ENCODE measurements at places on chromosomes 1 and 21.

DNA sequence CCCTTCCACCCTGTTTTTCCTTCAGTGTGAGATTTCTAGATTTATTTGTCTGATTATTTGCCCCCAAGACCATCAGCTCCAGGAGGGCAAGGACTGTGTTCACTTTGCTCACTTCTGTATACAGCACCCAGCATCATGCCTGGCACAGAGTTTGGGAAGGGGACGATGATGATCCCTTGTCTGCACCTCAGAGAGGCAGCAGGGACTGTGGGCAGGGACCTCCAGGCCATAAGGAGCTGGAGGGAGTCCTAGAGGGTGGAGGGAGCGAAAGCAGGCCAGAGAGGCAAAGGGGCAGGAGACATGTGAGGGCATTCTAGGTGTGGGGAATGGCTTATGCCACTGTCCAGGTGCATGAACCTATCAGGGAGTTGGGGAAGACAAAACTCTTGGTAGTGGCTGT, 32.8 kb downstream of the H3-3A start:
- no peak for DNase-seq

- no peak for DNase-seq
Observed at GRCh38 chr1:90795431-90795830, 78.3 kb upstream of the BARHL2 start.

GRCh38 chr1:226748306-226748705, 9.2 kb upstream of the ITPKB start:
- DNase-seq, result no peak

DNA sequence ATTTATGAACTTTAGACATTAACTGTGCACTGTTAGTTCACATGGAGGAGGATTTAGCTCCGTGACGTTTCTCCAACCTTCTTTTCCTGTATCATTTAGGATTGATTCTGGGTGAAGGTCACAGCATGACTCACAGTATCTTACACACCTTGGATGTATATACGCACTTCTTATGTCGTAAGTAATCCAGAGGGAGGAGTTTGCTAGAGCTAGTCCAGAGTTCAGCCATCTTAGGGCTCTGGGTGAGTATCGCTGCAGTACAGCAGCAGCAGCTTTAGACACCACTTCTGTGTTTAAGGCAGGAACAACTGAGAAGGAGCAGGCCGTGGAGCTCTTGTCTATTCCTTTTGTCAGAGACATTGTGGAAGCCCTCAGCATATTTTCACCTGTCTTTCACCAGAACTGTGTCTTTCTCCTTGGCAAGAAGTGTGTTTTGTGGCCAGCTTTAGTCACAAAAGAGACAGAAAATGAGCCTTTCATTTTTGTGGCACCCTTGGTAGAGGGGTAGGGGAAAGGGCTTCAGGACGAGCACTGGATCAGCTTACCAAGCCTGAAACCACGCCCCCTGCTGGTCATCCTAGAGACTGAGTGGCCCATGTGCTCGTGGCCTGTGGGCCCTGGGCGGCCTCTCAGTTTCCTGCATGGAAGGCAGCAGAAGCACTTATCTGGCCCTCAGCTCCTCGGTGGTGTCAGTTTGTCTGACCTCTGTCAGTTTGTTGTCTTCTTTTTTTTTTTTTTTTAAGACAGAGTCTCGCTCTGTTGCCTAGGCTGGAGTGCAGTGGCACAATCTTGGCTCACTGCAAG, 64.0 kb downstream of the ADARB1 start:
- peak; percentile 57 for DNase-seq

GRCh38 chr1:180572760-180573159, 14.0 kb downstream of the OVAAL start:
- DNase-seq, result no peak

GRCh38 chr1:214638459-214638807, 35.4 kb downstream of the CENPF start:
- no peak for DNase-seq

GRCh38 chr1:118494998-118495397, 310.0 kb upstream of the SPAG17 start:
- no peak for DNase-seq

GRCh38 chr1:161905269-161905884, 118.3 kb downstream of the OLFML2B start:
- no peak for DNase-seq

DNA sequence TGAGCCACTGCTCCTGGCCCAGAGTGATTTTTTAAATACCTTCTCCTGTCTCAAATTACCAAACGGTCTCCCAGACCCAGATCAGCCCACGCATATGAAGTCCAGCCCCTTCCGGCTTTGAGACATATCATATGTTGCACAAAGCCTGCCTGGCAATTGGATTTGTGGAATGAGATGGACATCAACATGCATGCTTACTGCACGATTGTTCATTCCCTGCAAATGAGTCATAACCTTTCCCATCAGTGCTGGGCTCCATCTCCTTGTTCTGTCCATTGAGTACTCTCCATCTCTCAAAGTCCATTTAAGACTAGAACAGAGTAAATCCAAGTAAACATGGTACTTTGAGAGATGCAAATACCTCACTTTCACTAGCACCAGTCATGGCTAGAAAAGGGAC, 612.2 kb upstream of the USP24 start:
- no peak for DNase-seq

DNA sequence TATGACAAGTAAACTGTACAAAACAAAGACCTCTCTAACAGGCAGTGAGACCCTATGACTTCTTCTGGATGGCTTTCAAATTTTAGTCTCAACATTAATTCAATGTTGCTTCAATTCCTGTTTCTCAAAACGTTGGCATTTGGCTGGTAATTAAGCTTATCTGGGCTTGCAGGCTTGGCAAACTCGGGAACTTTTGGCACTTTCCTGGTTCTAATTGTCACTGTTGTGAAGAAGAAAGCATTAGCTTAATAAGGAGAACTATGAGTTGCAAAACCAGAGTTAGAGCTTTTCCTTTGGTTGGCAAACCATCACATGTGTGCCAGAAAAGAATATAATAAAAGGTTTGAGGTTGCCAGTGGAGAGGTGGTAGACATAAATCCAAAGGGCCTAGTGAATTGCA, 698.3 kb downstream of the LRRIQ3 start:
- no peak for DNase-seq

DNA sequence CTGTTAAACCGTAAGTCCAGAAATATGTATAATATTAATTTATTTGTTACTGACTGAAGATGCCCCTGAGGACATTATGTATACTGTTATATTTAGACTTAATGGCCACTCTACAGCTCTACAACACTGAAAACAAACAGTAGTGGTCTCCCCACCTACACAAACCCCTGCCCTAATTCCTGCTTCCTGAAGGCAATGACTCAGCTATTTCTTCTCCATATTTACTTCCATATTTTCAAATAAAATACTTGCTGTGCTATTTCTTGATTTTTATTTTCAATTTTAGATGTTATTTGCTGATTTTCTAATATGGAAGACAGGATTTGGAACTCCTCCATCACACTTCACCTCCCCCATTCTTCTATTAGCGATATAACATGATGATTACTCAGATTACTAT, 97.6 kb downstream of the PCNX2 start:
- no peak for DNase-seq

DNA sequence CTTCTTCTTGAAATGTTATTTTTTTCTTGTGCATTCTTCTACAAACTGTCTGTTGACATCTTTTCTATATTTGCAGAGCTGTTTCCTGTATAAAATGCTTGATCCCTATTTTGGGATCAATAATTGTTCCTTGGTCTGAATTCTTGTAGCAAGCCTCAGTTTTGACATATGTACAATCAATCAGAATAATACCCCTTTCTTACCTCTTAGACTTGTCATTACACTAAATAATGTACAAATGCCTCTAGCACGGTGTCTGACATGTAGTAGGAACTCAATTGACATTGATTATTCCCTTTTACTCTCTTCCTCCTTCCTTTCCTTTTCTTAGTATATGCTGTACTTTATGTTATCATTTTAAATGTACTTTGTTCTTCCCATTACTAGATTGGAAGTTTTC, 25.2 kb downstream of the RWDD3 start:
- no peak for DNase-seq

GRCh38 chr1:39378377-39378776, 113.1 kb upstream of the BMP8A start:
- no peak for DNase-seq

DNA sequence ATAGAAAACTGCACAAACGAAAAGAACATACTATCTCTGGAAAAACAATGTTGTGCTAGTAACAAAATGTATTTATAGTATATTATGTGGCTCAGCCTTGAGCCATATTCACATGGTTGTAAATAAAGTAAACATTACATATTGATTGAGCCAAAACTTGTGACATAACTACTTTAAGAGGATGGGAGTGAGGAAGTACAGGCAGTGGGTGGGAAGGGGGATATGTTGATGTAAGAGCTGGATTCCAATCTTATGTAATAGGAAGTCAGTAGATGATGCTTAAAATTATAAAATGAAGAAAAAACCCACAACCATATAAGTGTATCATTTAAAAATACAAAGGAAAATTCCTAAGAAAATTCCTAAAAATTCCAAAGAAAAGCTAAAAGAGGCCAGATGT, 42.7 kb downstream of the RHOU start:
- no peak for DNase-seq

DNA sequence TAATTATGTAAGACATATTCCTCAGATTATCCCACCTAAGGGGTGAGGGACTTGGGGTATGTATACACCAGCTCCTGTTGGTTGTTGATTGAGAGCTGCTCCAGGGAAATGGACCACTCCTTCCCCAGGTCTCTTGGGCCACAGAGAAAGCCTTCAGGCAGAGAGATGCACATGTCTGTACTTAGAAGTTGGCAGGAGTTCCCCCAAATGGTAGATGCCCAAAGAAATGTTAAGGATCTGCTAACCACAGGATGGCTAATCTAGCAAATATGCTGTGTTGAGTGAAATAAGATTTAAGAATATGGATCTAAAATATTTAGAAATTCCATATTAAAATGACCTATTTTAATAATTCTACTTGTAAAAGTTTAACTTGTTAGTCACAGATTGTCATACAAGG, 100.8 kb upstream of the DNAH14 start:
- no peak for DNase-seq

GRCh38 chr1:219201656-219202055, 28.0 kb downstream of the LYPLAL1 start:
- DNase-seq, result no peak

- no peak for DNase-seq
Observed at GRCh38 chr1:88998716-88999115, 6.3 kb upstream of the KYAT3 start.

GRCh38 chr1:223425550-223425949, 32.3 kb downstream of the CCDC185 start:
- DNase-seq, result no peak

DNA sequence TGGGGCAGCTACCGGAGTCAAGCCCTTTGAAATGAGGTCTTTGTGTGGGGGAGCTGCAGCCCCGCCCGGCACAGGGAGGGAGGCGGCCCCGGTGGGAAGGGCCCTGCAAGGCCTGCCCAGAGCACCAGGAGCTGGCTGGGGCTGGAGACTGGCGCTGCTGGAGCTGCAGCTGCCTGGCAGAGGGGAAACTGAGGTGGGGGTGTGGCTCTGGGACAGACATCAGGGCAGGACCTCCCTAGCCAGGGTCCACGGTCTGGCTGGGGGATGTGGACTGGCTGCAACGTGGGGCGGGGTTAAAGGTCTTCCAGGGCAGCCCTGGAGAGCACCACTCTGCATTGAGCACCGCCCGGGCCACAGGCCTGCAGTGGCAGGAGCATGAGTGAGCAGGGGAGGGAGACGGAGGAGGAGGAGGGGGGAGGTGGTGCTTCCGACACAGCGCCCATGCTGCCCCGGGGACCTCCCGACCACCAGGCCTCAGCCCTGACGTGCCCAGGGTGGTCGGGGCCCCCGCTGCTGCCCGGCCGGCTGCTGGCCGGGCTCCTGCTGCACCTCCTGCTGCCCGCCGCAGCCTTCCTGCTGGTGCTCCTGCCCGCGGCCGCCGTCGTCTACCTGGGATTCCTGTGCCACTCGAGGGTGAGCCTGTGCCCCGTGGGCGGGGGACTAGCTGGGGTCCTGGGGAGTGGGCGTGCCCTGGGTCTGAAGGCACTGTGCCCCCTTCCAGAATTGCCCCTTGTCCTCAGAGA, 4.8 kb upstream of the ANKRD65 start:
- no peak for DNase-seq

DNA sequence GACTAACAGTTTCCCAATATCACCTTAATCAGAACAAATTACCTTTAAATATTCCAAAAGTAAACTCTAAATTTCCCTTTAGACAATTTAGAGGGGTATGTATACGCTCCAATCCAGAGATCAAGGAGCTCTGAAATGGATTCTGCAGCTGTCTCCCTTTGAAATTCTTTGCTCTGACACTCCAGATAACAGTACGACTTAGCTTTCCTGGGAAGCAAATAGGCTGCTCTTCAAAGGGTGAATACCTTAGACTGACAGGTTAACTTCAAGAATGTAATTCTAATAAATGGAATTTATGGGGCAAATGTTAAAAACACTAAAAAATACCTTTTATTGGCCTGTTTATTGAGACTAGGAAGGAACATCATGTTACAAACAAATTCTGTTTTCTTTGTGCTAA, 357.2 kb downstream of the USP25 start:
- no peak for DNase-seq

- DNase-seq, result no peak
Observed at GRCh38 chr1:214864896-214865688, 217.4 kb upstream of the KCNK2 start.

GRCh38 chr1:110582378-110582777, 23.8 kb downstream of the KCNA2 start:
- DNase-seq, result no peak

GRCh38 chr1:150928286-150928685, 2.1 kb downstream of the SETDB1 start:
- no peak for DNase-seq

DNA sequence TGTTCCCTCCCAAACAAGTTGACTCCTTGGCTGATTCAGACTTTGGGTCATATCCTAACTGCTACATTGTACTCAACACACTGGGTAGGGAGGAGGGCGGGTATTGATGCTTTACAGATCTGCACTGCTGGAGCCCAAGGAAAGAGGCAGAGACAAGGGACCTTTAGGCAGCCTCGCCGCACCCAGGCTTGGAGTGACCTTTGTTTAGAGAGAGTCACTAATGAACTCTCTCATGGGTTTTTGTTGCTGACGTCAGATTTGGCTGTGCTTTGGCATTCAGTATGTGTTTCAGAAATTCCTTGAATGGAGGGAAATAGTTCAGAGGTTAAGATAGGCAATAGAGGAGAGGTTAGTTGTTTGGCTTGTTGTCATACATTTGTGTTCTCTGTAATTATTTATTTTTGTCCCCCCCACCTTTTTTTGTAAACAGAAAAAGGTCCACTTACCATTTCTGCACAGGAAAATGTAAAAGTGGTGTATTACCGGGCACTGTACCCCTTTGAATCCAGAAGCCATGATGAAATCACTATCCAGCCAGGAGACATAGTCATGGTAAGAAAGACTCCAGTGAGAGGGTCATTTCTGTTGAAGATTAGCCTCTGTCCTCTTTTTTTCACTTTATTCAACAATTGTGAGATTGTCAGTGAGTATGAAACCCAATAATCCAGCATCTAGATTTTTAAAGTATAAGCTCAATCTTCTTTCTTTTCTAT, 116.1 kb downstream of the ATP5PO start:
- DNase-seq, result no peak
